Chondrocyte (in vitro differentiated cells): ENCODE measurements at places on chromosomes 13 and 19. TPM values are rescaled to one million over a fixed set of nuclear protein-coding genes. Genes with fewer than 3 reads are reported as not detected.

- DNase-seq, result no peak
- H3K36me3 ChIP-seq, result peaks cover 2% of the 10 kb centered on the region
- H3K4me3 ChIP-seq, result no peak overlapping the region
- H3K27ac ChIP-seq, result no peak overlapping the region
- peaks cover 51% of the 10 kb centered on the region for H3K4me1 ChIP-seq
Measured at GRCh38 chr13:77306458-77306857, 20.4 kb downstream of the MYCBP2 start.

DNA sequence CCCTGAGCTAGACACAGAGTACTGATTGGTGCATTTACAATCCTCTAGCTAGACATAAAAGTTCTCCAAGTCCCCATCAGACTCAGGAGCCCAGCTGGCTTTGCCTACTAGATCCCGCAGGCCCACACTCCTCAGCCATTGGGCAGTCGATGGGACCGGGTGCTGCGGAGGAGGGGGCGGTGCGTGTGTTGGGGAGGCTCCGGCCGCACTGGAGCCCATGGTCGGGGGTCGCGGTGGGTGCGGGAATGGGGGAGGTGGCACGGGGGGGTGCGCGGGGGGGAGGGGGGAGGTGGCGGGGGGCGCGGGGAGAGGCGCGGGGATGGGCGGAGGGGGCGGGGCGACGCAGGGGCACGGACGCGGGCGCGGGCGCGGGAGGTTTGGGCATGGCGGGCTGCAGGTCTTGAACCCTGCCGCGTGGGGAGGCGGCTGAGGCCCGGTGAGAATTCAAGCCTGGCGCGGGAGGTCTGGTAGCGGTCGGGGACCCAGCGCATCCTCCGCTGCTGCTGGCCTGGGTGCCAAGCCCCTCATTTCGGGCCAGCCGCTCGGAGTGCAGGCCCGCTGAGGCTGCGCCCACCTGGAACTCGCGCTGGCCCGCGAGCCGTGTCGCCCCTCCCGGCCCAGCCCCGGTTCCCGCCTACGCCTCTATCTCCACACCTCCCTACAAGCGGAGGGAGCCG lies 674.1 kb downstream of the SLITRK5 start:
- DNase-seq, result peak; percentile 79
- no peaks in the 10 kb centered on the region for H3K27me3 ChIP-seq

DNA sequence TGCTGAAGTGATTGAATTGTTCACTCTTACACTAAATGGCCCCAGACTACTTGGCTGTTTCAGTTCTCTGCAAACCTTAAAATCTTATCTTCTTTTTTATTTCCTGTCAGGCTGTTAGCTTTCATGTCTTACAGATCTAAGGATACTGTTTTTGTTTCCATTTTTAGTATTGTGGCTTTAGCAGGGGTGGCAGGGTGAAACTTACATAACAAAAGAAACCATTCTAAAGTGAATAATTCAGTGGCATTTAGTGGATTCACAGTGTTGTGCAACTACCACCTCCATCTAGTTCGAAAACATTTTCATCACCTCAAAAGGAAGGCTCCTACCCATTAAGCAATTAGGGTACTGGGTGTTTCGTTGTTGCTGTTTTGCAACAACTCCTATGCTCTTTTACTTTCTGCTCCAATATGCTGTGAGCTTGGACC lies 19.8 kb downstream of the TMEM272 start:
- H3K27ac ChIP-seq, result no peak overlapping the region
- peaks cover 18% of the 10 kb centered on the region for H3K27me3 ChIP-seq
- no peak overlapping the region for H3K4me3 ChIP-seq
- no peak for DNase-seq

FLT3LG gene
- 1.6 to 3.4 TPM (median 1.9 TPM) in 3 replicates for total RNA-seq

NANOS3 gene
- 4.4 to 6.7 TPM (median 4.7 TPM) in 3 replicates for total RNA-seq

GRCh38 chr13:56015919-56016318 lies 1124.8 kb upstream of the PRR20A start:
- no peak overlapping the region for H3K27ac ChIP-seq
- H3K36me3 ChIP-seq, result no peaks in the 10 kb centered on the region
- no peak overlapping the region for H3K4me3 ChIP-seq

DNA sequence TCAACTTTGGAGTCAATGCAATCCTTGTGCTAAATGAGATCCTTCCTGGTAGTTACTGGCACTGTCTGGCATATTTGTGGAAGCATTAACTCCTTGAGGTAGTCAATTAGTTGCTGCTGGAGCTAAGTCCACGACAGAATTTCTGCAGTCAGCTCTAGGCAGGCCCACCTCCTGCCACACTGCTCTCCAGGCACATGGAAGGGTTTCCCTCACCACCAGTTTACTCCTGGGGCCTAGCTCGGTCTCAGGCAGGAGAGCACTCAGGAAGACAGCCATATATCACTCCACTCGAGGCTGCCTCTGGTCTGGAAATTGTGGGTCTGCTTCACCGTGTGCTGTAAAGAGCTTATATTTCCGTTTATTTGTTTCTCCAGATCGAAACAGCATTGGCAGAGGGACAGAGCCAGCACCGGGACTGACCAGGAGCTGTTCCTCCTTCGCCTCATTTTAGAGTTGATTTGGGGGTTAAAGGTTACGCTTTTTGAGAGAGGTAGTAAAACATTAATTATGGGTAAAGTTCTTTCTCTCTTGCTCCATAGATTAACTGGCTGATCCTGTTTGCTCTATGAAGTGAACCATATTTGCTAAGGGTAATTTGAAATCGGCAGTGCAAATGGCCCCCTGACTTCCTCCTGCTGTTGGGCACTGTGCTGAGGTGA lies 20.6 kb upstream of the GTF3A start:
- DNase-seq, result no peak
- H3K36me3 ChIP-seq, result no peaks in the 10 kb centered on the region
- peaks cover 15% of the 10 kb centered on the region for H3K4me1 ChIP-seq
- no peak overlapping the region for H3K4me3 ChIP-seq
- peak overlapping the region; percentile 15 for H3K27ac ChIP-seq
- H3K27me3 ChIP-seq, result peaks cover 11% of the 10 kb centered on the region

ZNF559 gene
- total RNA-seq, result 9.9 to 16.6 TPM (median 10.8 TPM) in 3 replicates

ACP5 gene
- total RNA-seq, result 0.45 TPM in 1 of 3 replicates, not detected in the others

GRCh38 chr19:49361438-49362047 lies 673 bp downstream of the TEAD2 start:
- H3K27ac ChIP-seq, result no peak overlapping the region
- DNase-seq, result no peak
- peaks cover 7% of the 10 kb centered on the region for H3K36me3 ChIP-seq
- H3K4me3 ChIP-seq, result no peak overlapping the region
- peaks cover 25% of the 10 kb centered on the region for H3K4me1 ChIP-seq

DNA sequence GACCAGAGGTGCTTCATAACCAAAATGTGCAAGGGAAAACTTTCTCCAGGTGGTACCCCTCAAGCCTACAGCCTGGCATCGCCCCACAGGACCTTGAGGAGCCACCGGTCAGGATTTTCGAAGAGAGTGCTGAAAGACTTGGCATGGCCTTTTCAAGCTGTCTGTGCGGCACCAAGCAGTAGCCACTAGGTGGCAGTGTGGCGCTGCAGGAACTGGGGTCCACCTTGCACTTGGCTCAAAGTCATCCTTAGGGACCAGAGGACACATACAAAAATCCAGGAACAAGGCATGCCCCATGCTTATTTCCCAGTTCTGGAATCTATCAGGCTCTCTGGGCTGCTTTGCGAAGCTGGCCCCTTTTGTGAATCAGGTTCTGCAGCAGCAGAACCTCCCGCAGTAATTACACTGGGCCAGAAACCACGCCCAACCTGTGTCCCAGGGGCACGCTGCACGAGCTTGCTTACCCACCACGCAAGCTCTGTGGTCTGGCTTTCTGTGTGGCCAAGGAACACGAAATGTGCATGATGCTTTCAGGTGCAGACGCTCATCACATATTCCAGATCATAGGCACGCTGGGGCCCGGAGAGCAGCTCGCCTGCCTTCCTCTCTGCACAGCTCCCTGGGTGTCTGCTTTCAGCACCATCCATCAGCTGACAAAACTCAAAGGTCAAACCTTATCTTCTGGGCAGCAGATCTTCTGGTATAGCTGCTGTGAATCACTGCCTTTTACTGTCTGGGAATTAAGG lies 87.2 kb downstream of the SLC7A1 start:
- H3K4me3 ChIP-seq, result no peak overlapping the region
- peaks cover 29% of the 10 kb centered on the region for H3K4me1 ChIP-seq
- H3K27me3 ChIP-seq, result peaks cover 2% of the 10 kb centered on the region
- H3K36me3 ChIP-seq, result peaks cover 18% of the 10 kb centered on the region
- DNase-seq, result peak; percentile 50

NDUFS7 gene
- 57.3 to 66.1 TPM (median 57.8 TPM) in 3 replicates for total RNA-seq

- no peaks in the 10 kb centered on the region for H3K4me1 ChIP-seq
- no peak for DNase-seq
- H3K27me3 ChIP-seq, result peaks cover 4% of the 10 kb centered on the region
- H3K36me3 ChIP-seq, result no peaks in the 10 kb centered on the region
- no peak overlapping the region for H3K4me3 ChIP-seq
Measured at GRCh38 chr13:92122186-92122853, 723.9 kb downstream of the GPC5 start.

DNA sequence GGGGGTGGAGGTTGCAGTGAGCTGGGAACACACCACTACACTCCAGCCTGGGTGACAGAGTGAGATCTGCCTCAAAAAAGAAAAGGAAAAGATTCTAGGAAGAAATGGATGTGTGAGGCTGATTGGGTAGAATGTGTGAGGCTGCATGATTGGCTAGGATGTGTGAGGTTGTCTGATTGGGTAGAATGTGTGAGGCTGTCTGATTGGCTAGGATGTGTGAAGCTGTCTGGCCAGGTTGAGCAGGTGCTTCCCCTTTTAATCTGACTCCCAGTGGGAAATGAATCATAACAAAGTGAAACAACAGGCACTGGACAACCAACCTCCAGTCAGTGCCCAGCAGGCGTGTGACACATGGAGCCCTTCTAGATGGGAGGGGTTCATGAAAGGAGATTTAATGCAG lies 14.7 kb downstream of the C13orf46 start:
- no peak overlapping the region for H3K27ac ChIP-seq
- DNase-seq, result no peak
- H3K4me3 ChIP-seq, result no peak overlapping the region
- peaks cover 31% of the 10 kb centered on the region for H3K36me3 ChIP-seq
- H3K27me3 ChIP-seq, result no peaks in the 10 kb centered on the region

- no peak overlapping the region for H3K4me3 ChIP-seq
- H3K36me3 ChIP-seq, result peaks cover 14% of the 10 kb centered on the region
- DNase-seq, result no peak
- H3K27ac ChIP-seq, result peak overlapping the region; percentile 36
- no peaks in the 10 kb centered on the region for H3K27me3 ChIP-seq
Measured at GRCh38 chr19:49779731-49780555, 13.1 kb downstream of the AP2A1 start.

GRCh38 chr13:23516702-23517101 lies 53.5 kb upstream of the TNFRSF19 start:
- no peak overlapping the region for H3K4me3 ChIP-seq
- no peak for DNase-seq
- H3K27ac ChIP-seq, result no peak overlapping the region
- H3K36me3 ChIP-seq, result no peaks in the 10 kb centered on the region
- H3K4me1 ChIP-seq, result peaks cover 8% of the 10 kb centered on the region
- H3K27me3 ChIP-seq, result peaks cover 3% of the 10 kb centered on the region

- no peak overlapping the region for H3K27ac ChIP-seq
- H3K4me1 ChIP-seq, result peaks cover 17% of the 10 kb centered on the region
- no peaks in the 10 kb centered on the region for H3K27me3 ChIP-seq
- H3K36me3 ChIP-seq, result no peaks in the 10 kb centered on the region
Measured at GRCh38 chr13:42874221-42874620, 92.8 kb downstream of the FAM216B start.

CNN1 gene
- 20.1 to 213 TPM (median 199 TPM) in 3 replicates for total RNA-seq

GRCh38 chr19:44807652-44808462 lies 1.0 kb upstream of the BCAM start:
- peak overlapping the region; percentile 63 for H3K4me3 ChIP-seq
- peaks cover 26% of the 10 kb centered on the region for H3K4me1 ChIP-seq
- H3K27me3 ChIP-seq, result no peaks in the 10 kb centered on the region
- no peak overlapping the region for H3K27ac ChIP-seq

KXD1 gene
- 63.4 to 69.8 TPM (median 65.4 TPM) in 3 replicates for total RNA-seq

RNF17 gene
- not detected in 3 replicates for total RNA-seq

- DNase-seq, result no peak
- H3K27me3 ChIP-seq, result no peaks in the 10 kb centered on the region
- no peak overlapping the region for H3K4me3 ChIP-seq
- H3K36me3 ChIP-seq, result peaks cover 86% of the 10 kb centered on the region
Measured at GRCh38 chr19:9381361-9381785, 18.6 kb downstream of the ZNF177 start.

ZNF791 gene
- total RNA-seq, result 15.5 to 26.1 TPM (median 17.9 TPM) in 3 replicates

FFAR1 gene
- not detected in 3 replicates for total RNA-seq

DNA sequence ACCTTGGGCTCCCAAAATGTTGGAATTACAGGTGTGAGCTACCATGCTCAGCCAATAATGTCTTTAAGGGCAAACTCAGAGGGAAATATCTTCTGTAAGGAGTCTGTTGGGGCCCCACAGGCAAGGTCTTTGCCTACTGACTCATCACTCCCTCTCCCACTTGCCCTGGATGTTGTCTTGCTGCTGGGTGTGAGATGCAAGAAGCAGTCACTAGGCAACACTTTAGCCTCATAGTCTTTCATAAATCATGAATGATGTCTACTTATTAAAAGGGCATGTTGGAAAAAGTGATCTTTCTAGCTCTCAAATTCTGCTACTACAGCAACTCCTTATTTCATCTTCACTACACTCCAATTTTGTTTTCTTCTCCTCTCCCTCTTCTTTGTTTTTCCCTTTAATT lies 34.6 kb upstream of the SLC10A2 start:
- no peak overlapping the region for H3K4me3 ChIP-seq
- no peaks in the 10 kb centered on the region for H3K4me1 ChIP-seq
- no peak for DNase-seq
- H3K27ac ChIP-seq, result no peak overlapping the region
- H3K27me3 ChIP-seq, result no peaks in the 10 kb centered on the region

DNA sequence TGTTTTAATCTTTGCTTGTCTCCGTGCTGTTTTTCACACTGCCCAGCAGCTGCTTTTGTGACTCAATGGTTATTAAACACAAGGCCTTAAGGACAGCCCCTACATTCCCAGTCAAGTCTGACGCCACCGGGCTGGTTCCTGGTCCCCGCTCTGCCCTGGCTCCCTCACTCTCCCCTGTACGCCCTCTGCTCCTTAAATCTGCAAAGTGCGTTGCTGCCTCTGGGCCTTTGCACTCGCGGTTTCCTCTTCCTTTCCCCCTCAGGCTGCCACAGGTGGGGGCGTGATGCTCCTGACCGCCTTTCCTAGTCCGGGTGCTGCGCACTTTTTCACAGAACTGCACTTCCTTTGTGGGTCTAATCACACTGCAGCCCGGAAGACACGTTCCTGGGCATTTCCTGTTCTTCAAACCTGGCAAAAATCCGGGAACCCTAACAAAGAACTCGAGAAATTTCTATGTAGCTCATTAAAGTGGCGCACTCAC lies 25.6 kb downstream of the NOSIP start:
- H3K27ac ChIP-seq, result peak overlapping the region; percentile 27
- peaks cover 20% of the 10 kb centered on the region for H3K36me3 ChIP-seq

- no peak for DNase-seq
- H3K4me3 ChIP-seq, result no peak overlapping the region
- peaks cover 11% of the 10 kb centered on the region for H3K4me1 ChIP-seq
- peaks cover 6% of the 10 kb centered on the region for H3K36me3 ChIP-seq
- H3K27me3 ChIP-seq, result no peaks in the 10 kb centered on the region
- no peak overlapping the region for H3K27ac ChIP-seq
Measured at GRCh38 chr13:79311386-79311785, 94.7 kb downstream of the RBM26 start.
